Posterior cingulate gyrus (tissue), 11 donors: ENCODE measurements at places on chromosomes 3 and 15.

GRCh38 chr3:129085818-129086217 lies 25.2 kb downstream of the GP9 start:
- peak; percentile 56 for DNase-seq

GRCh38 chr15:58179741-58180381 lies 41.7 kb downstream of the AQP9 start:
- no peak for DNase-seq

DNA sequence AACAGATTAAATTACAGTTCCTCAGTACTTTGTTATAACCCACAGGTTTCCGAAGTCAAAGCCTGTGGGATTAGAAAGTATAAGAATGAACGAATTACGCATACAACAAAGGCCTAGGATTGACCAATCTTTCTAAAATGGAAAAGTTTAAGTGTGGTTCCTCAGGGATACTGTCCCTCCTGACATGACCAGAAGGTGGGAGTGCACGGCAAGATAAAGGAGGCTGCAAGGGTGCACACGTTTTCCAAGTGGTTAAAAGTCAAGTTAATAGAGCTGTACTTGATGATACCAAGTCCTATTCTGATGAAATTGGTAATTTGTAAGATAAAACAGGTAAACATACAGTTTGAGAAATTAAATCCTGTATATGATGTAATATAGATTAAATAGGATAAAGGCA lies 96.2 kb downstream of the ALDH1A2 start:
- DNase-seq, result no peak

DNA sequence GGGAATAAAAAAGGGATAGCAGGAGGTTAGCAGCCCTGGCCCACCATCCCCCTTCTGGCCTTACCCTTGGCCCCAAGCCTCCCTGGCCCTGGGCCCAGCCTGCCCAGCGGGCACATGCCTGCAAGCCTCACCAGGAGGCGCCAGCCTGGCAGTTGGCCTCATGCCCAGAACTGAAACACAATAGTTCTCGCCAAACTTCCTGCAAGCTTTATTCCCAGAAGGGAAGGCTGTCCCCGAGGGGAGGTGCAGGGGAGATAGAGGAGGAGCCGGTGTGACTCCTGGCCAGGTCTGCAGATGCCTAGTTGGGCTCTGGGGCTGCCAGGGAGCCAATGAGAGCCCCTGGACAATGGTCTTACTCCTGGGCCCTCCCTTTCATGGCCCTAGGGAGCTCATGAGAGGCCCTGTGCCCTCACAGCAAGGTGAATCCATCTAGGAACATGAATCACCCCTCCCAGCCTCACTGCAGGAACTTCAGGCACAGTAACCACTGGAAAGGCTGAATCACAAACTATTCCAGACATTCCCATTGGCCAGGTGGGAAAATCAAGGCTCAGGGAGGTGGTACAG lies 4.0 kb downstream of the CCDC33 start:
- peak; percentile 75 for DNase-seq

DNA sequence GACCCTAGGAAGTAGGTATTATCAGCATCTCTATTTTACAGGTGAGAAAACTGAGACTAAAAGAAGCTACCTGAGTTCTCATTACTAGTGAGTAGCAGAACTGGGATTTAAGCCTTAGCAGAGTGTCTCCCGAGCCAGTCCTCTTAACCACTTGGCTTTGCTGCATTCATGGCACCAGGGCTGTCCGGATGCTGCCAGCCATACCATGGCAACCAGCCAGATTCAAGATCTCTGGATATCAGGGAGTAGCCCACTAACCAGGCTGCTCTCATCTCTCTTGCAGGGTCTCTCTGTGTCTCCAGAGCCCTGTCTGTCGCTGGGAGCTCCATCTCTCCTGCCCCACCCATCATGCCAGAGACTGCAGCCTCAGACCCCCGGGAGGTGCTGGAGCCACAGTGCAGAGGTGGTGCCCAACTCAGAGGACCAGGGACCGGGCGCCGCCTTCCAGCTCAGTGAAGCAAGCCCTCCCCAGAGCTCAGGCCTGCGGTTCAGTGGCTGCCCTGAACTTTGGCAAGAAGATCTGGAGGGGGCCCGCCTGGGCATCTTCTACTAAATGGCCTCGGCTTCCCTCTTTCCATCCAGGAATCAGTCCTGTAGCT lies 1.7 kb downstream of the MESP2 start:
- DNase-seq, result no peak

DNA sequence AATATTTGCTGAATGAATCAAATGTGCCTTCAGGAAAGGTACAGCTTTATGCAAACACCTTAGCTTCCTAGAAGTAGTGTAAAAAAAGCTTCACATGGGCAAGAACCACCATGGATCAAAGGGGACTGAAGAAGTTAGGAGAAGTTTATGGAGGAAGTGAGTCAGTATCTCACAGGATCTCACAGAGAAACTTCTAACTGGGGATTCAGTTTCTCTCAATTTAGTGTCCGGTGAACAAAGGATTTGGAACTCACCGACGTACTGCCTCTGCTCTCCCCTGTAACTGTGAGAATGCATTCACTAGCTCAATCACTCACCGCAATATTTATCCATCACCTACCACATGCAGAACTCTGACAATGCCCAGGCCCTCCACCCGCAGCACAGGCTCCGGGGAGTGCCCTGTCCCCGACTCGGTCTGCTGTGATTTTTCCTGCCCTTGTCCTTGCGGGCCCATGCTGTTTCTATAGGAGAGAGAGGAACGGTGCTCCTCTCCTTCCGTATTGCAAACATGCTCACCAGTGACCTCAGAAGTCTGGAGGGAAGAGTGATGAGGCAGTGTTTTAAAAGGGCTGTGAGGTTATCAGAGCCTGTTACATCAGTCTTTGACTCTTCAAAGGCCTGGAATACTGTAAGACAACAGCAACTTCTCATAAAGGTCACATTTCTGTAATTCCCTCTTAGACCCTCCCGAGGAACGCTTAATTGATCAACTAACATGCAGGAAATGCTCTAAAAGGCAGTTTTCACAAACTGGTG lies 222.5 kb upstream of the ICE2 start:
- no peak for DNase-seq

DNA sequence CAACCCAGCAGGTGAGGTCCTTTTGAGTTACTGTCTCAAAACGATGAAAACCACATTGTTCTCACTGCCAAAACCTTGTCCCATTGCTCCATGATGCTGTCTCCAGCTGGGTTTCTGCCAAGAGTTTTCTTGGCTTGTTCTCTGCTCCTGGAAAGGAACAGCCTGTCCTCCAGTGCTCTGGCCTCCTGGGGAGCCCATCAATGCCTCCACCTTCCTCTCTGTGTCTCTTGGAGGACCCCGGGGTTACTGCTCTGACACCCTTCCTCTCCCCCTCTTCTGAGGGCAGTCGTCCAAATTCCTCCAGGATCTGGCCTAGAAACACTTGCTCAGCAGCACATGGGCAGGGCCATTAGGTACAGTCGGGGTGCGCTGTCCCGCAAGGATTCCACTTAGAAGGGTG lies 63.9 kb upstream of the RGMA start:
- no peak for DNase-seq

GRCh38 chr3:138389841-138390581 lies 41.6 kb downstream of the MRAS start:
- DNase-seq, result no peak

DNA sequence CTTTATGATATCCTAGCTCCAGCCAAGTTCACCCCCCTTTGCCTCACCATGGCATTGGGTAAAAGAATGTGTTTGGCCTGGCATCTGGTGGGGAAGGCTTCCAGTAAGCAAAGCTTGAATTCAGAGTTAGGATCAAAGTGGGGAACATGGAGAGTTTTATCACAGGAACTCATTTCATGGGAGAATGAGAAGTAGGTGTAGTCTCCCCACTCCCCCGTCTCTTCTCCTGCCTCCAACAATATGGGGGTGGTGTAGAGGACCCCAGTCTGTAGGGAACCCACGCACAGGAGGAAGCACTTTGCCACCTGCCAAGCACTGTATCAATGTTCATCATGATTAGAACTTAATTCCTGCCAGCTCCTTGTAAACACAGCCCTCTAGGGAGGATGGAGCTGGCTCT lies 200.5 kb downstream of the UACA start:
- DNase-seq, result no peak

GRCh38 chr3:50322386-50323091 lies at the start of gene HYAL2:
Gene HYAL2, minus strand, starts transcription at chr3:50322745. Its CDS starts 2,256 bp downstream, at chr3:50320489.
- DNase-seq, result no peak

DNA sequence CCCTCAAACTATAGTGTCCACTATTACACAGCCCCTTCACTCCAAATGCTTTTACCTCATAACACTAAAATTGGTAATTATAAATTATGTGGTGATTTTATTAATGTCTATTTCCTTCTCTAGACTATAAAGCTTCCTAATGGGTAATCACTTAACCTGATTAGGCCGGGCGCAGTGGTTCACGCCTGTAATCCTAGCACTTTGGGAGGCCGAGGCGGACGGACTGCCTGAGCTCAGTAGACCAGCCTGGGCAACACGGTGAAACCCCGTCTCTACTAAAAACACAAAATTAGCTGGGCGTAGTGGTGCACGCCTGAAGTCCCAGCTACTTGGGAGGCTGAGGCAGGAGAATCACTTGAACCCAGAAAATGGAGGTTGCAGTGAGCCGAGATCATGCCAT lies 71.3 kb upstream of the PYGO1 start:
- DNase-seq, result no peak

DNA sequence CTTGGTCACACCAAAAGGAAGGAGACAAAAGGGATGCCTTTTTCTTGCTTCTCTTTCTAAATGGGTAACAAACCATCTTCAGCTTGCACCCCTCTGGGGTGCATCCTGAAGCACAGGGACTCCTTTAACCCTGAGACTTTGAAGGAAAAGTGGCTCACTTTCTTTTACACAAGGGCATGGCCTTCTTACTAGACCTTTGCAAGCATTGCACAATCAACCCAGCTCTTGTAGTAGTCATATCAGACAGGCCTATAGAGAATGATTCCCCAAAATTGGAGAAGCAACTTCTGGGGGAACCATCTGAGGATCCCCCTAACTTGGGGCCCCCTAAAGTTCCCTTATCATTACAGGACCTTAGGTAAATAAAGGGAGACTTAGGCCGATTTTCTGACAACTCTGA lies 56.1 kb upstream of the GK5 start:
- no peak for DNase-seq

GRCh38 chr3:20185331-20185678 lies 701 bp downstream of the SGO1 start:
- DNase-seq, result no peak

GRCh38 chr15:49984436-49984835 lies 134.6 kb downstream of the ATP8B4 start:
- DNase-seq, result no peak

GRCh38 chr15:42143866-42144625 lies 12.4 kb downstream of the PLA2G4F start:
- DNase-seq, result no peak

GRCh38 chr15:59862191-59863155 lies 141.6 kb upstream of the FOXB1 start:
- DNase-seq, result no peak

- DNase-seq, result no peak
Measured at GRCh38 chr15:101288905-101289513, 6.0 kb downstream of the SNRPA1 start.

- DNase-seq, result no peak
Measured at GRCh38 chr3:85303156-85303555, 344.4 kb downstream of the CADM2 start.

- DNase-seq, result no peak
Measured at GRCh38 chr3:160130071-160130470, 95.2 kb upstream of the C3orf80 start.

DNA sequence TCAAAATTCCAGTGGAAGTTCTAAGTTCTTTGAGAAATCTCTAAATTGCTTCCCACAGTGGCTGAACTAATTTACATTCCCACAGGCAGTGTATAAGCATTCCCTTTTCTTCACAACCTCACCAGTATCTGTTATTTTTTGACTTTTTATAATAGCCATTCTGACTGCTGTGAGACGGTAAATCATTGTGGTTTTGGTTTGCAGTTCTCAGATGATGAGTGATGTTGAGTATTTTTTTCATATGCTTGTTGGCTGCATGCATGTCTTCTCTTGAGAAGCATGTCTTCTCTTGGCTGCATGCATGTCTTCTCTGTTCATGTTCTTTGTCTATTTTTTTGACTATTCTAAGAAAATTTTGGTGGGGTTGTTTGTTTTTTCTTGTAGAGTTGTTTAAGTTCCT lies 499.6 kb upstream of the CCDC54 start:
- no peak for DNase-seq

DNA sequence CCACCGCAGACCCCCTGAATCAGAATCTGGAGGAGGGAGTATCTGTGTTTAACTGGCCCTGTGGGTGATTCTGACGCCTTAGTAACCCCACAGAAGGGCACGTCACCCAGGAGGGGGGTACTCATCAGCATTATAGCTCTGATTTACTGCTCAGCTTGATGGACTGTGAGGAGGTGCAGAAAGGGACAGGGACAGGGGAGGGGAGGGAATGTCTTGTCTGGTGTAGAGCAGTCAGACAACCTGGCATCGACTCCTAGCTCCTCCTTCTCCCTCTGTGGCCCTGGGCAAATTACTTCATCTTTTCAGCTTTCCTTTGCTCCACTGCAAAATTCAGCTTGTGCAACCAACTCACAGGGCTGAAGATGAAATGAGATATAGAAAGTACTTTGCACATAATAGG lies 42.3 kb upstream of the GLCE start:
- DNase-seq, result no peak

- DNase-seq, result no peak
Measured at GRCh38 chr3:154130540-154130939, 9.3 kb downstream of the ARHGEF26 start.

DNA sequence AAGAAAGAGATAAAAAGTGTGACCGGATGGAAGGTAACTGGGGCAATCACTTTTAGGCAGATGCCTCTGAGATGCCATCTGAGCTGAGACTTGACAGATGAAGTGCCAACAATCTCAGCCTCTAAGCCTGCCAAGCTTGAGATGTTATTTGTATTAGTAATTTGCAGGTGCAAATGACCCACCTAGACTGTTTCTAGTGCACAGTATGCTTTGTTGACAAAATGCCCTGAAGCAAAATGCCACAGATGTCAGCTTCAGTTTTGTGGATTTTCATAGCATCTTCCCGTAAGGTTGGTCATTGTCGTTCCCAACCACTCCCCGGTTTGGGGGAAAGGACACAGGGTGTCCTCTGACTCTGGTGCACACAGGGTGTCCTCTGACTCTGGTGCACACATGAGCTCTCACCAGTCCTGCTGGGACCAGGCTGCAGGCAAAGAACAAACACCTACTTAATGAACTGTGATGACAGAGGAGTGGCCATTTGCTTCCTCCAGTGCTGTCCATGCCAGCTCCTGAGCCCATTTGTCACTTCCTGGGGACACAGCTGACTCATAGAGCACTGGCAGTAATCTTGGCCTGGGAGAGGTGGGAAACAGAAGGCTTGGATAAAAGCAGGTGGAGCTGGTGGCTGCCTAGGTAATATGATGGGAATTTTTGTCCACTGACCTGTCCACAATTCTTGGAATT lies 16.7 kb upstream of the PPP1R2 start:
- DNase-seq, result no peak

- DNase-seq, result no peak
Measured at GRCh38 chr15:61112231-61112630, 116.9 kb downstream of the RORA start.

DNA sequence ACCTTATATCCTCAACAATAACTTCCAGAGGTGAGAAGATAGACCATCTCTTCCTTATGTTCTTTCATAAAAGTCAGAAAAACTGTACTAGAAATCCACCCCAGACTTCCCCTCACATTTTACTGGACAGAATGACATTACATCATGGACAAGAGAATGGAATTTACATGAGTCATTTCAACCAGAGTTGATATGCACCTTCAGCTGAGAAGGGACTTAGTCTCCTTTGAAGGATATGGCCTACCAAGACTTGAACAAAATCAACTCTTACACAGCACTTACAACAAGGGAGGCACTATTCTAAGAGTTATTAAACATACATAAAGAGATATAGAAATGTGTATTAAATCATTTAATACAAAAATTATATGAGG lies 380.0 kb upstream of the DPH6 start:
- no peak for DNase-seq
